Activated CD4-positive, alpha-beta T cell treated with anti-CD3 and anti-CD28 coated beads, Interleukin-2, amount 50 U/mL, for 24 hours (primary cell): ENCODE measurements at places on chromosomes 4 and X.

DNA sequence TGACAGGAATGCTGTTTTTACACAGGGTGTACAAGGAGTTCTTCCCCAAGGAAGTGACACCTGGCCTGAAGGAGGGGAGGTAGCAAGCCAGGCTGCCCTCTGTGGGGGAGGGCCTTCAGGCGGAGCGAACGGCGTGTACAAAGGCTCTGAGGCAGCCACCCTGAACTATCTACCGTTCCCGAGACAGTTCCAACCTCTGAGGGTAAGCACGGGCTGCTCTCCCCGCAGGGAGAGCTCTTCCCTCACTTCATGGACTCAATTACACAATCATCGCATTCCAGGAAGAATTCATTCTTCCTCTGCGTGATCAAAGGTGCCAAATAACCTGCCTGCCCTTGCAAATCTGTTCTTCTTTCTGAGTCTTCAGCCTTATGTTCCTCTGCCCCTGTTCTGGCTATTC, 4.8 kb downstream of the ELK1 start:
- no peak for DNase-seq

DNA sequence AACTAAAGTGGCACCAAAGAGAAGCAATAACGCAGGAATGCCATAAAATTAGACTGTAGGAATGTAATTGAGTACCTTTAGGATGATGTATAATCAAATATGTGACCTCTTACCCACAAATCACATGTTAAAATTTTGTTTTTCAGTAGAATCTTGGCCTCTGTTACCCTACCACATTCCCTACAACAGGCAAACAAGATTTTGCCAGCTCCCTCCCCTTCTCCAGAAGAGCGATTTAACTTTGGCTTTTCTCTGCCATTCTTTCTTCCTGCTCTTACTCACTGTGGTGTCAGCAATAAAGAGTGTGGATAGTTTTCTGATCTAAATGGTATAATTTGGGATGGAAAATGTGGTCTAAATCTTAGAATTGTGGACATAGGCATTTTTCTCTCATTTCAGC, 57.2 kb downstream of the TRIM2 start:
- DNase-seq, result no peak

DNA sequence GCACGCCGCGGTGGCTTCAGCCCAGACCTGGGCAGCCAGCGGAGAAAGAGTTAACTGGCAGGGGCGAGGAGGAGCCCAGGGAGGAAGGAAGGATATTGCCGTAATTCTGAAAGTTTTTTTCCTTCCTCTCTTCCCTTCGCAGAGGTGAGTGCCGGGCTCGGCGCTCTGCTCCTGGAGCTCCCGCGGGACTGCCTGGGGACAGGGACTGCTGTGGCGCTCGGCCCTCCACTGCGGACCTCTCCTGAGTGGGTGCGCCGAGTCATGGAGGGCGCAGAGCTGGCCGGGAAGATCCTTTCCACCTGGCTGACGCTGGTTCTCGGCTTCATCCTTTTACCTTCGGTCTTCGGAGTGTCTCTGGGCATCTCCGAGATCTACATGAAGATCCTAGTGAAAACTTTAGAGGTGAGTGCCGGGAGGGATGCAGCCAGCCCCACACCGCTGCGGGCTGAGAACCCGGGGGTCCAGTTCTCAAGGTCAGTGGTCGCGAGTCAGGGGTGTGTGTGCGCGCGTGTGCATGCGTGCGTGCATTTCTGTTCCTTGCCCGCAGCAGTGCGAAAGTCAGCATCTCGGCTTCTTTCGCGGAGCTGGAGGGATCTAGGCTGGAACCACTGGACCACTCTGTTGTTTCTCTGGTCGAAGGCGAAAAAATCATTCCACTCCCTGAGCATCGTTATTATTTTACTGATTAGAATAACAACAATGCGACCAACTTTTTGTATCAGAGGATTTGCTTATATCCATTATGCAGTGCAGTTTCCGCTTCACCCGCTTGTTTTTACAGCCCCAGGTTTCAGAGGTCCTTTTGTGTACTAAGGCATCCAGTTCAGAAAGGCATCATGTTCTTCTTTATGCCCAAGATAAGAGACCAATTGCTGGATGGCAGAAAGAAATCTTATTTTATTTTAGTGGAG, 709 bp downstream of the GPAT3 start:
- DNase-seq, result no peak

DNA sequence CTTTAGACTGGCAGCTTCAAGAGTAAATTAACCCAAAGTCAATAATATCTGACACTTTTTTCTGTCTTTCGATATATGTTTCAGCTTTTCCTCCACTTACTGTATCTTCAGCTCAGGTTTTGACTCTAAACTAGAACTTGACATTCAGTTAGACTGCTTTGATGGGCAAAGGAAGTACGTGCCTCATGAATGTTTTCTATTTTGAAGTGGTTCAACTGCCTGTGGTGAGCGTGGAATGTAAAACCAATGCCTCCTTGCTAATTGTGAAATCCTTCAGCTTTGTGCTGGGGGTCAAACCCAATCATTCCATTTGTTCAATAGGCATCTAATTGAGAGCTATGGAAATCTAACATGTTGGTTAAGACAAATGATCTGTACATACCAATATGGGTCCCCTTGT, 857.0 kb upstream of the HTR2C start:
- no peak for DNase-seq

DNA sequence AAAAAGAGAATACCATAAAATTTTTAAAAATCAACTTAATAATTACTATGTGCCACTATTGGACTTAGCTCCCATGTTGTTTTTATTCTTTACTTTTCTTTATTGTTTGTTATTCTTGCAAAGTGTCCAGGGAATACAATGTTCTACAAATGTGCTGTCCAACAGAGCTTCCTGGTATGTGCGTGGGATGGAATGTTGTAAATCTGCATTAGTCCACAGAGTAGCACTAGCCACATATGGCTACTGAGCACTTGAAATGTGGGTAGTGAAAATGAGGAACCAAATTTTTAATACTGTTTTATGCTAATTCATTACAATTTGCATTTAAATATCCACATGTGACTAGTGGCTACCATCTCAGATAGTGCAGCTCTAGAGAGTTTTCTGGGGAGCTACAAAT, 14.3 kb upstream of the CORIN start:
- no peak for DNase-seq

DNA sequence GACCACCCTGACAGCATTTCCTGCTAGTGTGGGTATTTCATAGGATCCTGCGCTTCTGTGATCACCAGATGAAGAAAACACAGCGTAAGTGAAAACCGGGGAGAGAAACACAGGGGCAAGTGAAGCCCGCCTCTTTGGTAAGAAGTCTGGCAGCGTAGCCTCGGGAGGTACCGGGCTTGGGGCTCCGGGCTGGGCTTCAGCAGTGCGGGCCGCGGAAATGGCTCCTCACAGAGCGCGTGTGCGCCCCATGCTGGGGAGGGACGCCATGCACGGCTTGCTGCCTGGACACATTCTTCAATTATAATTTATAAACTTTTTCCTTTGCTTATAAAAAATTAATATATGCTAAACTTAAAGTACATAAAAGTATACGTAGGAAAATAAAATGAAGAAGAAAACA, 151.5 kb downstream of the AFAP1 start:
- DNase-seq, result no peak

GRCh38 chrX:123169247-123169901, 14.7 kb upstream of the GRIA3 start:
- DNase-seq, result no peak

DNA sequence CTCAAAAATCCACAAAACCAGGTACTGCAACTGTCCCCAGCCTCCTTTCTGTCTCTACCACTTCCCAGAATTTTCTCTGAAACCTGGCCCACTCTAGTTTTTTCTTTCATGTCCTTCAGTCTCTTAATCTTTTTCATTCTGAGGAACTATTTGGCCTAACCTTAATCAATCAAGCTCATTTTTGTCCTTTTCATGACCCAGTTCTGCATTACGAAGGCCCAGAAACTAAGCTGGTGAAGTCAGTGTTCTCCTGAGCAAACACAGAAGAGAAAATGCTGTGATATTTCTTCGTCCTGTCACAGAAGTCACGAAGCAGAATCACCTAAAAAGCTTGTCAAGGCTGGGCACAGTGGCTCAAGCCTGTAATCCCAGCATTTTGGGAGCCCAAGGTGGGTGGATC, 131.7 kb upstream of the EDNRA start:
- no peak for DNase-seq

DNA sequence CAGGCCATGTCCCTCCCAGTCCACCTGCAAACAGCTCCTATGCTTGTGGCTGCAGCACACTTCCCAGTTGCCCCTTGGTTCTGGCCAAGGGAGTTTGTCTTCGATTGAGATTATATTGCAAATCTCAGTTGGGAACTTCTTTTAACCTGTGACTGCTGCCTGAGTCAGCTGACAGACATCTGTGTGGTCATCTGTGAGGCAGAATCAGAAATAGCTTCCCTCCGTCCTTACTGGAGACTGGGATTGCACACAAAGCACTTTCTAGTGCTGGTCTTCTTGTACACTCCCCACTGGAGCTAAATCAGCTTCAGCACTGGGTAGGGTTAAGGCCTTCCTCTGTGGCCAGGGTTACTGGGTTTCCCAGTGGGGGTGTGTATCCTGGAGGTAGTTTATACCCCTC, 34.3 kb downstream of the ZNF330 start:
- no peak for DNase-seq

- DNase-seq, result no peak
Observed at GRCh38 chr4:115119804-115120352, 6.5 kb upstream of the NDST4 start.
